ENCODE measurements at places on chromosomes 11 and 22. TPM values are rescaled to one million over a fixed set of nuclear protein-coding genes. Genes with fewer than 3 reads are reported as not detected.

DNA sequence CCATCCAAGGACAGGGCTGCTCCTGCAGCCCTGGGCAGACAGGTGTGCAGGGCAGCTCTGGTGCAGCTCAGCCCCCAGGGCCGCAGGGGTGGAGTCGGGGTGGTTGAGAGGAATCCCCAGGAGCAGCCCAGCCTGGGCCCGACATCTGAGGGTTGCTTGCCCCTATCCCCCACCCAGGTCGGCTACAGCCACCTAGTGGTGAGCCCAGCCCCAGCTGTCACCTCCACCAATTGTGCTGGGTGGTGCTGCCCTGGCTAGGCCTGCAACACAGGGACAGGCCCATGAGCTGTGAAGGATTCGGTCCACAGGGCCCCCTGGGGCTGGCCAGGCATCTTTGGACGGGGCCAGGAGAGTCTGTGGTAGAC lies 29.6 kb downstream of the RTN4R start:
- DNase-seq, result no peak

GRCh38 chr11:65430406-65431217 lies 8.0 kb downstream of the NEAT1 start:
- DNase-seq, result no peak

MS4A7 gene
- total RNA-seq, result 188 TPM

- no peak for DNase-seq
Measured at GRCh38 chr11:100397401-100397800, 289.7 kb upstream of the ARHGAP42 start.

DNA sequence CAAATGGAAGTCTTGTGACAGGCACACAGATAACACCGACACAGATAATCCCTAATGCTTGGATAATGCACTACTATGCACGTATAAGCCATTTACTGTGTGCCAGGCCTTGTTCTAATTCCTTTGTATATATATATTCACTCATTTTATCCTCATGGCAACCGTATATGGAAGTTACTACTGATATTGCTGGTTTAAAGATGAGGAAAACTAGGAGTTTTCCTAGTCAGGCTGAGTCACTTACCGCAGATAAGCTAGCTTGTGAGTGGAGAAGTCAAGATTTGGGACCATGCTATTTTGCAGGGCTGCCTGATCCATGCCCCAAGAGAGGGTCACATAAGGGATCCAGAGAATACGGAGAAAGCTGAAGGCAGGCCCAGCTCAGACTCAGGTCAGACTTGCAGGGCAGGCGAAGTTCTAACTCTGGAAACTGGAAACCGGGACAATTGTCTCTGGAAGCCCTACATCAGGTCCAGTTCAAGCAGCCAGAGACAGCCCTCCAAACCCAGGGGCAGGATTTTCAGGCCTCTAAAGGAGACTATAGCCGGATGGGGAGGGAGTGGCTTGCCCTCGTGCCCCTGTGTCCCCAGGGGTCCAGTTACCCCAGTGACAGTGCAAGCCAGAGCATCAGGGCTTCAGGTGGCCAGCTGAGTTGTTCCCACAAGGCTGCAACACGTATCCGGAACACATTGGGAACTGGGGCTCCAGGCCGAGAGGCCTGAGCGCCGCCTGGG lies 534.8 kb downstream of the INSC start:
- DNase-seq, result no peak

- peak; percentile 73 for DNase-seq
Measured at GRCh38 chr11:125173556-125173955, 9.0 kb downstream of the PKNOX2 start.

GRCh38 chr11:118238421-118238820 lies 13.6 kb upstream of the JAML start:
- DNase-seq, result no peak

MS4A3 gene
- not detected for total RNA-seq
